Astrocyte (in vitro differentiated cells and primary cell): ENCODE measurements at places on chromosomes 2 and 18. TPM values are rescaled to one million over a fixed set of nuclear protein-coding genes. Genes with fewer than 3 reads are reported as not detected.

DNA sequence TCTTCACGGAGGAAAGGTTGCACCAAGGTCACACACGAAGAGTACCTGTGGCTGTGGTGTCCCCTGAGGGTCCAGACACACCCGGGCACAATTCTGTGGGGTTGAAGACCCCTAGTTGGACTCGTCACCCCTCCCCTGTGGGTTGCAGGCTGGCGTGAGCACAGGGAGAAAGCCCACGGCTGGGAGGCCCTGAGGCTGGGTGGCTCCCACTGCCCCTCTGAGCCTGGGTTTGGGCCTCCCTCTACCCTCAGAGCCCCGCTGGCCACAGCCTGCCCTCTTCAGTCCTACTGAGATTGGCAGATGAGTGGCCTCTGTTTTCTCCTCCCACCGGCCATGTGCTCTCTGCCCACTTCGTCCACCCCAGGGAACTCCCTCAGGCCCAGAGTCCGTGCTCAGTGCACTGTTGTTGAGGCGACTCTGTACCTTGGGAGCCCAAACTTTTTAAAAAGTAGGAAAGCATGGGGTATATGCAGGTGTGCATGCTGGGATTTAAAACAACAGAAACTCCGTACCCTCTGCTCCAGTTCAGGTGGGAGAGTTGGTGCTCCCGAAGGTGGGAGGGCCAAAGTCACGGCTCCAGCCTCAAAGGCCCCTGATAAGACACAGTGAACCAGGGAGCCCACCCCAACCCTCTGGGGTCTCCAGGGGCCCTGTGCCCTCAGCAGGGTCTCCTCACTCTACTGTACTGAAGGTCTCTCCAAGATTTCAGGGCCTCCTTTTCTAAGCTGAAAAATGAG is 19.1 kb downstream of the RAMP1 start:
- DNase-seq: no peak

The RGPD4 gene
- total RNA-seq: not detected in 2 replicates

The CCDC85A gene
- total RNA-seq: 6.1 and 8.9 TPM in 2 replicates

The LRP2 gene
- 0.79 and 1.00 TPM in 2 replicates for total RNA-seq

- DNase-seq: peak; percentile 76
These were observed 32.7 kb upstream of the MAP4K3 start for GRCh38 chr2:39469807-39470206.
